SHP77 treated with DMSO at 0.1 percent for 48 hours (cell line): ENCODE measurements at places on chromosomes 4 and X.

GRCh38 chrX:78330540-78330939, 3.1 kb upstream of the CYSLTR1 start:
- no peak for DNase-seq

DNA sequence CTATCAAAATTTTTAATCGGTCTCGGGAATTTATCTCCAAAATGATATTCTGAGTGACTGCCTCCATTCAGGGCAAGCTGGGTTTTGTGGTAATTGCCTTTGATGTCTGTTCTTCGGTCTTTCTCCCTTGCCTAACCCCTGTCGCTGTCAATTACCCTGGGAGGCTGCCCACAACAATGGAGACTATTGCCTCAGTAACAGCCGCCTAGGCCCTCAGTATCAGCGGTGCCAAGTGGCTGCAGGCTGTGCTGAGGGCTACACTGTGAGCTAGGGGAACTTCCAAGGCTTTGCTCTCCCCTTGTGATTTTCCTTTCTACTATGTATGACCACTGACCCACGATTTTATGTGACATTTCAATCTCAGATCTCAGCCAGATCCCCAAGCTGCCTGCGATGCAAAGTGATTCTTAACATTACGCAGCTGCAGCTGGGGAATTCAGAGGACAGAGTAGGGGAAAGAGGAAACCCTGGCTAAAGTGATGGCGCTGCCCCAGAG, 36.3 kb upstream of the REST start:
- DNase-seq: no peak

GRCh38 chr4:67575232-67576058, 16.9 kb downstream of the STAP1 start:
- DNase-seq: peak; percentile 67

GRCh38 chr4:14386196-14386595, 616.1 kb upstream of the CPEB2 start:
- DNase-seq: no peak

DNA sequence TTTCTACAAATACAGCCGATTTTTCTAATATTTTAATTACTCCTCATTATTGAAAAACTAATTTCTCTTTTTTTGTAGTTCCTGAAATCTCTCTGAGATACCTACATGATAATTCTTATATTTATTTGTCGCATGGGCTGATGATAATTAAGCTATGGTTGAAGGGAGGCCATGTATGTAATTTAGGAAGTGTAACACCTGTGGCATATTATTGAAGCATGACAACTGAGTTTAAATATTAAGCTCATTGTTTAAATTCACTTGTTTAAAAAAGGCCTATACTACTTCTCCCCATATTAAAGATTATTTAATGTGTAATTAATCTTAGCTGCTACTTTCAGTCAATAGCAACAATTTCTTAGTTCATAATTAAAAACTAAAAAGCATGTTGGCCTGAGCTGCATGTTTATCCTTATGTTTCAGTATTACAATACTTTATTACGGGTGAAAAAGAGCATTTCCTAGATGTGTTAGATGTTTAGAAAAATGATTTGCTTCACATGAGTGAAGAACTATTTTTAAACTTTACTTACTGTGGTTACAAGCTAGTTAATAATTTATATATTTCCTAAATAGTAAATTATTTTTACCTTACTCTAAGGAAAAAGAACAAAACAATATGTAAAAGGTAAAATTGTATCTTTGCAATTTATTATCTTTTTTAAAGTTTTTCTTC, 122.4 kb downstream of the RAP1GDS1 start:
- no peak for DNase-seq

- DNase-seq: no peak
Observed at GRCh38 chrX:119981286-119982070, 37.9 kb upstream of the NKAP start.

- no peak for DNase-seq
Observed at GRCh38 chr4:8821151-8821950, 50.3 kb downstream of the HMX1 start.

DNA sequence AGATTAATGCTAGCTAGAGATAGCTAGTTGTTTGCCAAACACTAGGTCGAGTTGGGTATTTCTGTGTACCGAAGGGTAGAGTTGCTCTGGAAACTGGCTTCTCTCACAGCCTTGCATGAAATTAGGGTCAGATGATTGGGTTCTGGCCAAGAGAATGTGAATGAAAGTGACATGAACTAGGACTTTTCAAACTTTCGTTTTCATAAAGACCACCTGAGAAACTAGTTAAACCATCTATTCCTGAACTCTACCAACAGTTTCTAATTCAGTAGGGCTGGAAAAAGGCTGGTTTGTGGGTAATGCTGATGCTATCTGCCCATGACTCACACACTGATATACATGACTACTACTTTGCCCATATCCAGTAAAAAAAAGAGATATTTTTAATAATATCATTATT, 157.6 kb downstream of the GASK1B start:
- no peak for DNase-seq

GRCh38 chr4:38509551-38509950, 154.4 kb upstream of the KLF3 start:
- DNase-seq: no peak

DNA sequence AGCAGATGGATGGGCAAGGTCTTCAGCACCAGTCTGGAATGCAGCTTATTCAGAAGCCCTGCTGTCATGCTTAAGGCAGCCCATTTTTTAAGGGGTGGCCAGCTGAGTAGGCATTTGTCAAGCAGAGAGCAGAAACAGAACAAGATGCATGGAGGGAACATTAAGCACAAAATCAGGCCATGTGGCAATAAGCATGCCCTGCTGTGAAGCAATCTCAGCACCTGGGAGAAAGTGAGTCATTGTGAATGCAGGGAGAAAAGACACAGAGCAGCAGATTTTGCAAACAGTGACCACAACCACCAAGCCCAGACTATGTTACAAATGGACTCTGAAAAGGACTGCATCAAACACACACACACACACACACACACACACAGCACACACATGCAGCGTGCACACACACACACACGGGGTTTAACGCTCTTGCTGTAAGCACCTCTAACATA, 94.1 kb upstream of the GALNT7 start:
- no peak for DNase-seq

GRCh38 chr4:42350611-42351182, 46.6 kb upstream of the SHISA3 start:
- no peak for DNase-seq

- no peak for DNase-seq
Observed at GRCh38 chr4:154416190-154416547, 75.4 kb downstream of the DCHS2 start.

DNA sequence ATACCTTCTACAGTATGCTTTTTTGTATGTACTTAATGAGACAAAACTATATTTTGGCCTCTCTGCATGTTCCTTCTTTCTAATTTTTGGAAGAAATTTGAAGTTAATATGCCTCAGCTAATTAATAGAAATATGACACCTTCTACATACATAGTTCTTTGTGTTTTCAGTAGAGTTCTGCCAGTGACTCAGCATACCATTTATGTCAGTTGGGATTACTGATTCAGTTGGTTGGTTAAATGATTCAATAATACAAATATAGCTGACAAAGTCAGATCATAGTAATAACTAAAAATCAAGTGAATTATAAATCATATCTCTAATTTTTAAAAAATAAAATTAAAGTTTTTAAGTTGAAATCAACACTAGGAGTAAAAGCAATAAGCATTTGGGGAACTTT, 16.8 kb downstream of the BTC start:
- DNase-seq: no peak

GRCh38 chr4:185623444-185624258, 88.3 kb upstream of the PDLIM3 start:
- DNase-seq: no peak

DNA sequence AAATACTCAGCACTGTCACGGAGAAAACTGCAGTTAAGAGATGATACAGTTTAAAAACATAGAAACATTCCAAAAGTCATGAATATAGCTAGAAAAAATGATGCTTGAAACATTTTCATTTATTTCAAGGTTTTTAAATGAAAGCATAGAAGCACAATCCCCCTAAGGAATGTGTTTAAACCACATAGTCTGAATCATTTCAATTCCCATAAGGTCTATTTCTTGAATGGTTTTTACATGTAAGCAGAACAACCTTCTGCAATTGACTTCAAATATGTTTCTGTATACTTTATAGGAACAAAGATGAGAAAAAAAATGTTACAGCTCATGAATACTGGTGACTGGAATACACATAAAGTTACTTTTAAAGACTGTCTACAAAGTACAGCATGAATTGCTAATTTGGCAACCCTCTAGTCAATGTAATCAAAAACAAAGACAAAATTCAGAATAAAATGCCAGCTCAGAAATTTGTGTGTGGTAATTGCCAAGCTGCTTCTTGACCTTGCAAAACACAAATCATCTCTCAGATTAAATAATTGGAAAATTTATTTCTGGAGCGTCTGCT, 886.4 kb upstream of the ADGRL3 start:
- no peak for DNase-seq

DNA sequence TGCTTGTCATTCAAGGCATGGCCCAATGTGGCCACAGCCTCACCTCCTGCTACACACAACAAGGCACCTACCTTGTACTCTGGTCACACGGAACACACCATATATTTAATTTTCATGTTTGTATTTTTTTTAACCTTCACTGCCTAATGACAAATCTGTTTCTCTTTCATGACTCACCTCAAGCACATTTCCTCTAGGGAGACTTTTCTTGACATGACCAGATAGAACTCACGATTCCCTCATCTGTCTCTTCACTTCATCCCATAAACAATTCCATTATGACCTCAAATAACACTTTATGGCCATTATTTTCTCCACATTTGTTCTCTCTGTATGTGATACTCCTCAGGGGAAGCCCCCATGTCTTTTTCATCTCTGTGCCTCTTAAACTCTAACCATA, 11.1 kb downstream of the DRP2 start:
- DNase-seq: no peak

GRCh38 chr4:6746721-6747293, 30.8 kb downstream of the BLOC1S4 start:
- DNase-seq: no peak

- no peak for DNase-seq
Observed at GRCh38 chr4:145389550-145389949, 92.1 kb upstream of the SMAD1 start.

- no peak for DNase-seq
Observed at GRCh38 chr4:168710353-168710946, 213.6 kb downstream of the PALLD start.

GRCh38 chr4:112975567-112976355, 73.7 kb upstream of the ANK2 start:
- no peak for DNase-seq

- no peak for DNase-seq
Observed at GRCh38 chr4:123248085-123248659, 148.4 kb upstream of the SPRY1 start.

DNA sequence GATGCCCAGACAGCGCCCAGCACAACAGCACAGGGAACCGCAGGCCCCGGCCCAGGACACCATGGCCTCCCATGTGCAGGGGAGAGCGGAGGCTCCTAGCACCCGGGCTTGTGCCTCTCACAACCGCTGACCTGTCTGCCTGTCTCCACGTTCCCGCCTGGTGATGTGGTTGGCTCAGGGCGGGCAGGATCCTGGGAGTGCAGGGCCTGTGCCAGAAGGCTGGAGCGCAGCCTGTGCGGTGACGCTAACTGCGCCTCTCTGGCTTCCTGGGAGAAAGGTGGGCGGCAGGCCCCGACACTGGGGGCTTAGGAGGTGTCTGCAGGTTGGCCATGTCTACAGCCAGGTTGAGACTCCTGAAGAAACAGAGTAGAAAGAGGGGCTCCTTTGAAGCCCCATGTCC, 48.7 kb downstream of the CPZ start:
- no peak for DNase-seq

- no peak for DNase-seq
Observed at GRCh38 chr4:19683426-19683825, 568.3 kb upstream of the SLIT2 start.

DNA sequence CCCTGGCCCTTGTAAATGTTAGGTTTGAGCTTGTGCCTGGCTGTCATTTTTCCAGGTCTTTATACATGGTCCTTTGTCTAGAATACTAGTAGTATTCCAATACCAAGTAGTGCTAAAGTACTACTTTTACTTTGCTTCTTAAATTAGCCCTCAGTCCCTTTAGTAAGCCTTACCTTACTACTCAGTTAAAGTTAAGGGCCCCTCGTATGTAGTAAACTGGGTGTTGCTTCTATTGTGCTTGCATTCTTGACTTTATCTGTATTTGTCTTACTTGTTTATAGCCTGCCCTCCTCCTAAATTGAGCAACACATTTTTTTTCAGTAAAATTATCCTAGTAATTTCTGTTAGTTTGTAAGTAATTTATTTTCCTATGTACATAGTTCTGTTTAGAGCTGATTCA, 25.2 kb downstream of the CLCN3 start:
- DNase-seq: no peak

DNA sequence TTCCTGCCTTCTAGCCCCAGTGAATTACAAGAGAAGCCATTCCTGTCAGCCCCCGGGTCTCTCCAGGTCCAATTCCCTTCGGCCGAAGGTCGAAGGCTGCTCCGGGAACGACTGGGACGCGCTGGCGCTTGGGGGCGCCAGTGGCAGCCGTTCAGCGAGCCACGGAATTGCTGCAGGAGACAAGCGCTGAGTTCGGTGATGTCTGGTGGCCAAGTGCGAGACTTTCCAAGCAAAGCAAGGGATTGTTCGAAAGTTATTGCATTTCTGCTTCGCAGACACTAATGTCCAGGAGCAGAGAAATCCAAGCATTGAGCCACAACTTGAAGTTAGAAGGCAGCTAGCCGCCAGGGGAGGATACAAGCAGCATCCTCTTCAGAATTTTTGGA, 1.1 kb upstream of the DKK2 start:
- no peak for DNase-seq

DNA sequence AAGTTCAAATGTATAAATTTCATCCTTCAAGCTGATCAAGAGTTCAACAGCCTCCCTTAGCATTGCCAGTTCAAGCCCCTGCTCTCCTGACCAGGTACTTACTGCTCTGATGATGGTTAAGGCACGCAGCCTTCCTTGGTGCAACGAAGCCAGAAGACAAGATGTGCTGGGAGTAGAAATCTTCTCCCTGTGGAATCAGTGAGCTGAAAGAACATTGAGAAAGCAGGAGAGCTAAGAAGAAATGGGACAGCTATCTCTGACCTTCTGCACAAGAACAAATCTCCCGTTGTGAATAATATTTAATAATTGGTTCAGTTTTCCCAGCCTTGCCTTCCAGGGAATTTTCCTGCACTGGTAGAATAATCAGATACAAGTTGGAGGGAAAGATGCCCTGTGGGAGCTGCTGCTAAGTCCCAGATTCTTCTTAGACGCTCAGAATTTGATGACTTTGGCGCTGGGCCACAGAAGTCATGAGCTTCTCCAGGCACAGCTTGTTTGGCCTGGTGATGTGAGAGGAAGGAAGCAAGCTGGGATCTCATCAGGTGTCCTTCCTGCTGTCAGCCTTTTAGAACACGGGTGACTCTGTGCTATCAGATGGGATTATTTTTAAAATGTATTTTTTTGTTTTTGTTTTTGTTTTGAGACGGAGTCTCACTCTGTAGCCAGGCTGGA, 77.8 kb downstream of the CD38 start:
- DNase-seq: no peak

- no peak for DNase-seq
Observed at GRCh38 chrX:25096522-25097045, 80.8 kb upstream of the ARX start.
